Hematopoietic multipotent progenitor cell treated with erythropoietin and hydrocortisone succinate and interleukin-3 and kit ligand, for 4 days (in vitro differentiated cells): ENCODE measurements at places on chromosomes 2 and 18.
A peak's percentile ranks its signal among the peaks of the same experiment; 100 is the strongest.

GRCh38 chr18:23334569-23334968, 118.5 kb upstream of the RIOK3 start:
- DNase-seq: no peak

DNA sequence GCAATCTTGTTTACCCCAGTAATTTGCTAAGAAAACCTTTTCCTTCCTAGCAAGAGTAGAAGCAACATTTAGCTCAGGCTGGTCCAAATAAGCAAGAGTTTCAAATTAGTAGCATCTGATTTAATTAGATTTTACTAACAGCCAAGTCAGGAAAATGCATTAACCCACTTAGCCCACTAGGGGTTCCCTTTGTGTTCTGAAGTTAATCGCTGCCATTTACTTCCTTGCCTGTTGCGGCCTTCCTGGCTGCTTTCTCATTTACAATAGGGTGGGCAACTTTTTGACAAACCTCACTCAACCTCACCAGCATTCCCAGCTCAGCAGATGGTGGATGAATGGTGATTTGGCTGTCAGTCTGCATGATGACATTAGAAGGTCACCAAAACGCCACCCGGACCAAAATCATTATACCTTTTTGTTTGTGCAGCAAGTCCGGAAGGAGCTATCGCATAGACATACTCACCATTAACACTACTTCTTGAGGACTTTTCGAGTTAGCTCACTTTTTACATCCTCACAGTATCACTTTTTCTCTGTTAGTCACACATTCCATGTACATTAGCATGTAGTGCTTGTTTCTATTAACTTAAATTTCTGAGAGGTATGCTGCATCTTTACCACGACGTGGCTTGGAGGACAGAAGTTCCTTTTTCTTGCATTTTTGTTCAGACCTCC, 101.5 kb upstream of the SETBP1 start:
- DNase-seq: peak; percentile 53

DNA sequence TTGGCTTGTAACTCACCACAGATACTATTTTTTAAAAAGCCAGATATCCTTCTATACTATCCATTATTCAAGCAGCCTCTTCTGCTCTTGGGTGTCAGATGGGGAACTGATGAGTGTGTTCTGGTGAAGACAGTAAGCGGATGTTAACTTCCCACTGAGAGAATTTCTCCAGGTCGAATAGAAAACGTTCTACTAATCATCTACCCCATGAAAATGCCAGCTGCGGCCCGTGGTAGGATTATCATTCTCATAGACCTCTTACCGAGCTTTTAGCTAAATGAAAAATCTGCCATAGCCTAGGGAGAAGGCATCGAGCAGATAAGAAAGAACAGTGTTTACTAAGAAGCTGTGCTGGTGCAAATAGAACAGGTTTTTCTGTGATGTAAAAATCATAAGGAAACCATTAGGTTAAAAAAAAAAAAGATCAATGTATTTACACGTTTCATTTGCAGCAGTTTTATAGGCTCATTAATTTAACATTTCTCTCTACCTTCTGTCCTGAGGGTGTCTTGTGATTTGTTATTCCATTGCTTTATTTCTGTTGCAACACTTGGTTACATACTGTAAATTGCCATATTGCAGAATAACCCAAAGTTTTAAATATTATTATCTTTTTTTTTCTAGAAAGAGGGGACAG, 1521.5 kb upstream of the ZEB2 start:
- DNase-seq: no peak

DNA sequence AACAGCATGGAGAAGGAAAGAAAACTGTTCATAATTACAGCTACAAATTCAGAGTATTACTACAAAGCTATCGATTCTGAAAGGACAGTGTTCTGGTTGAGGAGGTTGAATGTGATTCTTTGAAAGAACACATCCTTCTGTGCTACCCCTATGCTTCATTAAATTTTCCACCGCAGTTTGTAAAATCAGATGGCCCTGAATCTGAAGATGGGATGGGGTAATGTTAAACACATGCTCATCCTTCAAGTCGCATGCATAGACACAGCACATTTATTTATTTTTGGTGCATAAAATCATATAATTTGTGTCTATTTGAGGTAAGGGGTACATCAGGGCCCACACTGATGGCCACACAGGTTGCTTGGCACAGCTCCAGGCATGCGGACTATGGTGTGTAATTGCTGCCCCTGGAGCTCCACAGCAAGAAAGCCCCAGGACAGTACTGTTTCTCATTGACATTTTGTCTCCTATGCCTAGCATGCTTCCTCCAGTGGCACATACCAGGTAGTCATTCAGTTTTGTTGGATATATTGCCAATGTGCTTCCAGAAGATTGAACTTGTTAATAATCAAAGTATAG, 238.8 kb upstream of the TANK start:
- DNase-seq: no peak

DNA sequence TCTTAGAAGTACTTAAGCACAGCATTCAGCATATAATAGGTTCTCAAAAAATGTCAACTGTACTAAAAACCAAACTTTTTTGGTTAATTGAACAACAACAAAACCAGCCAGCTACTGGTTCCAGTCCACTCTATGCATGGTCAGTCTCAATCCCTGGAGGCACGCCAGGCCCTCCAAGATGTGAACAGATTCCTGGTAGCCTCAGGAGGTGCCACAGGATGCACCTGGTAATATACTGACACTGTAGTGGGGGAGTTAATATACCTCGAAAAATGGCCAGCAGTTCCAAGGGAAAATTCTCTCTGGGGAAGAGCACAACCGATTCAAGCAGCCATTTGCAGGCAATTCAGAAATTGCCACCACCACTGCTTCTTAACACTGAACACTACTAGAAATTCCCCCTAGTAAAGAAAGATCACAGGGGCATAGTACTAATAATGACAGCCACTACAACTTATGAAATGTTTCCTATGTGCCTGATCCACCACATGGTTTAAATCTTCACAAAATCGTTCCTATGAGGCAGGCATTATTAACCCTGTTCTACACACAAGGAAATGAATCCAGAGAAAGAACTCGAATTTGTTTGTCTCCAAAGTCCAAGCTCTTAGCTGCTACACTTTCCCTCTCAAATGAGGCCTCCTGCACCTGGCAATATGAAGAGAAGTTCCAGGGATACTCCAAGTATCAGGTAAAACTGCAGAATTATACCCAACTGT, 3.4 kb downstream of the MGAT4A start:
- no peak for DNase-seq

GRCh38 chr18:25819746-25820363, 270.6 kb downstream of the SS18 start:
- DNase-seq: no peak

DNA sequence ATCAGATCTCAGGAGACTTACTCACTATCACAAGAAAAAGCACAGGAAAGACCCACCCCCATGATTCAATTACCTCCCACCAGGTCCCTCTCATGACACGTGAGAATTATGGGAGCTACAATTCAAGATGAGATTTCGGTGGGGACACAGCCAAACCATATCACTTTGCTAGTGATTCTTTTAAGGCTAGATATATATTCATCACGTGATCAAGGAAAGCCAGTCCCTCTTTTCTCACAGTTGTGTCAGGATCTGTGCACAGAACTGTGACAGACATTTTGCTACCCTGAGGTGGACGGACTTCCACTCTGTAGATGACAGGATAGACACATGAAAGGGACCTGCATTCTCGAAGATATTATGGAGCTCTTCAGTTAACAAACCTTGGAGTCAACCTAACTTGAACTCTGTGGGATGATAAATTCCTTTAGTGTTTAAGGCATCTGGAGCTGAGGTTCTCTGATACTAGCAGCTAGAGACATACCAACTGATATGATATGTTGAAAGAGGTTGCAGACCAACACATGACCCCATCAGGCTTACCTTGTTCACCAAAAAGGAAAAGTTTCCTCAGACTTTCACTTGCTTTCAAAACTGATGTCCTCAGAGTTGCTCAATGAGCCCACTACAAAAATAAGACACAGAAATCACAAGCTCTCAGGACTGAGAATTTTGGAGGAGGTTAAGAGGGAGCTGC, 66.3 kb upstream of the SCG2 start:
- no peak for DNase-seq

- DNase-seq: peak; percentile 80
These were observed at the start of gene COBLL1 for GRCh38 chr2:164841719-164842623. Gene COBLL1, minus strand, starts transcription at chr2:164841823. Its CDS starts 627 bp downstream, at chr2:164841196.

DNA sequence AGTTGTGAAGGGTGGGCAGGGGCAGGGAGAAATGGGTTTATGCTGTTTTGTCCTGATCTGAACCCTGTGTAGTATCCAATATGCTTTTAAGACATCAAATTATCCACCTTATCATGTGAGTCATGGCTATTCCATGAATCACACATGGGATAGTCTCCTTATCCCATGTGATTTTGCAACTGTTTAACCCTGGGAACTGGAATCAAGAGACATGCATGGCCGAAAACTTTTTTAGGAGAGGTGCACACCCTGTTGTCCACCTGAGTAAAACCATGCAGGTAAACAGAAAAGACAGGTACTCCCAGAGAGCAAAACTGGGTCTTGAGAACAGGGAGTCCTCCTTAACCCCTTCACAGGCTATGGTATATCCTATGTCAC, 490.6 kb upstream of the HS6ST1 start:
- no peak for DNase-seq

- DNase-seq: no peak
These were observed 667.7 kb downstream of the SOCS6 start for GRCh38 chr18:70956554-70956953.

- peak; percentile 97 for DNase-seq
These were observed 25.0 kb downstream of the CEP68 start for GRCh38 chr2:65081232-65081685.

- no peak for DNase-seq
These were observed 339.8 kb upstream of the CDH7 start for GRCh38 chr18:65411061-65411460.

DNA sequence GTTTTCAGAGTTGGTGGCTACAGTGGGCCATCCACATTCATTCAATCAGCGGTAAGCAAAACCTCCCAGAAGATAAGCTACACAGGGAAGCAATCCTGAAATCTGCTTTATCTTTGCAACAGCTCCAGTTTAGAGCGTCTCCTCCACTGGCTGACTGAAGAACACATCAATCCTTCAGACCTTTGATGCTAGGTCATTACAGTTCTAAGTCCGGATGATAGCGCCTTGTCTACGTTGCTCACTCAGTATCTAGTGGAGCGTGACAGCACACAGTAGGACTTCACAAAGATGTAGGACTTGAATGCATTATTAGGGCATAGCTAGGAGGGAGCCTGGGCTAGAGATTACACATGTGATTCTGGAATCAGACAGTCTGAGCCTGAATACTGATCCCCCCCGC, 5.0 kb downstream of the COLEC12 start:
- no peak for DNase-seq

DNA sequence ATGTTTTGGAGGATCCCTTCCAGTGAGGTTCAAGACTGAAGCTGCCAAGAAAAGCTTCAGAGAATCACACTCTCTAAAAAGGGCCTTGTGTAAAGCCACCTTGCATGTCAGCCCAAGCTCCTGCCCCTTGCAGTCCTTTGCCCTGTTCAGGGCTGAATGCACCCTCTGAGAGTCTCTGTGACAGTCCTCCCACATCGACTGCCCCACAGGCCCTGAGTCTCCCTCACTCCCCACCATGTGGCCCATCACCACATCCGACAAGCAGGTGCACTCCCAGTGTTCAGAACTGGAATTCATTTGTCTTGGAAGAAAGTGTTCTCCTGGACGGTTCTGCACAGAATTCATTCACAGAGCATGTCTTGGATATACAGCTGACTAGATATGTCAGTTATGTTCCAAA, 31.0 kb downstream of the BCL11A start:
- DNase-seq: no peak

DNA sequence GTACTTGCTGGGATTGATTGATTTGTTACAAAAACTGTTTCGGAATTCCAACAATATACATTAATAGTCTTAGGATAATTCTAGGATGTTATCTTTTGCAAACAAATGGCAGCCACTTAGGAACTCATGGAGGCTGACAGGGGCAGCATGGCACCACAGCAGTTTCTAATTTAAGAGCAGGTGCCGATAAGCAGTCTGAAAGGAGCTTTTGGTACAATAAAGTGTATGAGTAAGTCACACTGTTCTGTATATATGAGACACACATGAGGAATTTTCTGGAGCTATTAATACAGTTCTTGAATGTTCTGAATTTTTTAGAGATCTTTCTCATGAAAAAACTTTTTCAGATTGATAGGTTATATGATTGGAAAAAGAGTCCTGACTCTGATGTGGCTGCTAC, 52.2 kb downstream of the EIF5B start:
- DNase-seq: no peak
